ENCODE measurements at places on chromosomes 4 and X. TPM values are rescaled to one million over a fixed set of nuclear protein-coding genes. Genes with fewer than 3 reads are reported as not detected.
A peak's percentile ranks its signal among the peaks of the same experiment; 100 is the strongest.

GRCh38 chrX:151082077-151082948 is 94.1 kb upstream of the GPR50 start:
- DNase-seq, result peak; percentile 72

GRCh38 chrX:35670889-35671288 is 127.3 kb upstream of the MAGEB16 start:
- DNase-seq, result no peak

DNA sequence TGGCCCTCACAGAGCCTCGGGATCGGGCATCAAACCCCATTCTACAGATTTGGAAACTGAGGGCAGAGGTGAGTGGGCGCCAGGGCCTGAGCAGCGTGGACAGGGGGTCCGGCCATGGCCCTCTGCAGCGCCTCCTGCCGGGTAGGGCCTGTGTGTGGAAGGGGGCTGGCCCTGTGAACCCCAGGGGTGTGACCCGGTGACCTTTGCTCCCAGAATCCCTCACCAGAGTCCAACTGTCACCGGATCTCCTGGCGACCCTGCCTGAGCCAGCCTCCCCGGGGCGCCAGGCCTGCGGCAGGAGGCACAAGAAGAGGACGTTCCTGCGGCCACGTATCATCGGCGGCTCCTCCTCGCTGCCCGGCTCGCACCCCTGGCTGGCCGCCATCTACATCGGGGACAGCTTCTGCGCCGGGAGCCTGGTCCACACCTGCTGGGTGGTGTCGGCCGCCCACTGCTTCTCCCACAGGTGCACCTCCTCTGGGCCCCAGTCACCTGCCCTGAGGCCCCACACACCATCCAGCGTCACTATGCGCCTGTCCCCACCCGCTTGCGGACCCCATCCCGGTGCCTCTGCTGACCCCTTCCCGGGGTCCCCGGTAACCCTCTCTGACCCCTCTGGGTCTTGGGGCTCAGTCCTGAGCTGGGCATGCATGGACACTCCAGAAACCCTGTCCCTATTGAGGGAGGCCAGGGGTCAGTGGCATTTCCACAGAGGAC is 4.2 kb downstream of the HGFAC start:
- DNase-seq, result no peak

DNA sequence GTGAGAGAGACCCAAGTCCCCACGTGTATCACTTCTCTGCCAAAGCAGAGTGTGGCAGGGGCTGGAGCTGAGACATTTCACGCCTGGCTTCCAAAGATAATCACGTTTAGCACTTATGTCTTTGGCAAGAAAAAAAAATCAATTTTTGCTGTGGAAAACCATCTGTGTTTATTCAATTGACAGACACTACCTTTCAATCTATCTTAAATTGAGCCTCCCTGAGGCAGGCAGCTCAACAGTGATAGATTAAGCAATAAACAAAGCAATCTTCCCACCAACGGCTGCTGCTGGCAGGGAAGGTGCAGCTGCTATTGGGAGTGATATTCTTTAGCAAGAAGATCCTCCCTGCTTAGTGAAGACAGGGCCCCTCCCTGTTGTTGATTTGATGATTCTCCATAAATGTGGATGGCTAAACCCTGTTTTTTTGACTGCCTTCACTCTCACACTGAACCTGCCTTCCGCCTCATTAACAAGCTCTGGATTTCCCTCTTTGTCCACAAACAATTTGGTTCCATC is 11.6 kb upstream of the MAGEB17 start:
- no peak for DNase-seq

- DNase-seq, result no peak
Observed at GRCh38 chrX:8868906-8869305, 67.7 kb upstream of the FAM9A start.

DNA sequence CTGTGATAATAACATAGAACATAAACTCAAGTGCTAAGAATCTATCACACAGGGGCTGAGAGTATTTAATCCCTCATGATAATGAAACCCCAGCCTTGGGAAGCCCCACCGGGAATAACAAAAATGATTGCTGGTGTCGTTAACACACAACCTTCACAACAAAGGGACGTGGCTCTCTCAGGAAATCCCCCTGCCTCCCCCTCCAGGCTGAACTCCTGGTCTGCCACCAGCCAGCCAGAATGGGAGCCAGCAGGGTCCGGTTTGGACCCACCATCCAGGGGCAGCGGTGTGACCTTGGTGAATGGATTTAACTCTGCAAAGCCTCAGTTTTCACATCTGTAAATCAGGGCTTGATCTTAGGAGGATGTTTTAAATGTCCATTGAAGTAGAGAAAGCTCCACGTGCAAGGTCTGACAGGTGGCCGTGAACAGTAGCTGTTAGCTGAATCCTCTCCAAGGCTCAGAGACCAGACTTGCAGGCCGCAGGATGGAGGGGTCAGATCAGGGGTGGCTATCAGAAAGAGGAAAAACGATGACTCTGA is 46.5 kb downstream of the ABLIM2 start:
- no peak for DNase-seq

DNA sequence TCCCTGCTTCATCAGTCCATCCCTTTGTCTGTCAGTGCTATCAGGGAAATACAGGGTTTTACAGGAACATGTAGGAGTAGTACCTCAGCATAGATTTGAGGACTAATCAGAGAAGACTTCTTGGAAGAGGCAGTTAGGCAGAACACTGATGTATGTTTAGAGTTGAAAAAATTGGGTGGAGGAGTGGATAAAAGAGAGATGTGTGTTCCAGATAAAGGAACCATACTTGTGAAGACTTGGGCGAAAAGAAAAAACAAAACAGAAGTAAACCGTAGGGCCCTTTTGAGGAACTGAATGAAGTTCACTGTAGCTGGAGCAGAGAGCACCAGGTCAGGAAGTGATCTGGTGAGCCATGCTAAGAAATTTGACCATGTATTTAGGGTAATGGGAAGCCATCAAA is 32.3 kb downstream of the AFF1 start:
- no peak for DNase-seq

GRCh38 chr4:150890246-150890645 is 124.8 kb downstream of the LRBA start:
- DNase-seq, result no peak

DNA sequence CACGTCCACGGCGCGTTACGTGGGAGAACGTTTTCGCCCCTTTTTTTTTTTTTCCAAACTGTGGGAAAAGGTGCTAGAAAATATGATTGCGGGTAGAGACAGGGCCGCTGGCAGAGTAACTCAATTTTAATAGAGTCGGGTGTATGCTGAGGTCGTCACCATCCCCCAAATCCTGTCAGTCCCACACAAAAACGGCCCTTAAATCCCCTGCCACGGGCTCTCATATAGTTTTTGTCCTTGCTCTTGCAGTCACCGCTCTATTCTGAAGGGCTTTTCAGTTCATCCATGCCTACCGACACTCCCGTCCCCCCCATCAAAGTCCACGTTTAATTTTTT is 796 bp upstream of the MED14 start:
- no peak for DNase-seq

- no peak for DNase-seq
Observed at GRCh38 chr4:31674313-31674947, 954.3 kb downstream of the PCDH7 start.

DNA sequence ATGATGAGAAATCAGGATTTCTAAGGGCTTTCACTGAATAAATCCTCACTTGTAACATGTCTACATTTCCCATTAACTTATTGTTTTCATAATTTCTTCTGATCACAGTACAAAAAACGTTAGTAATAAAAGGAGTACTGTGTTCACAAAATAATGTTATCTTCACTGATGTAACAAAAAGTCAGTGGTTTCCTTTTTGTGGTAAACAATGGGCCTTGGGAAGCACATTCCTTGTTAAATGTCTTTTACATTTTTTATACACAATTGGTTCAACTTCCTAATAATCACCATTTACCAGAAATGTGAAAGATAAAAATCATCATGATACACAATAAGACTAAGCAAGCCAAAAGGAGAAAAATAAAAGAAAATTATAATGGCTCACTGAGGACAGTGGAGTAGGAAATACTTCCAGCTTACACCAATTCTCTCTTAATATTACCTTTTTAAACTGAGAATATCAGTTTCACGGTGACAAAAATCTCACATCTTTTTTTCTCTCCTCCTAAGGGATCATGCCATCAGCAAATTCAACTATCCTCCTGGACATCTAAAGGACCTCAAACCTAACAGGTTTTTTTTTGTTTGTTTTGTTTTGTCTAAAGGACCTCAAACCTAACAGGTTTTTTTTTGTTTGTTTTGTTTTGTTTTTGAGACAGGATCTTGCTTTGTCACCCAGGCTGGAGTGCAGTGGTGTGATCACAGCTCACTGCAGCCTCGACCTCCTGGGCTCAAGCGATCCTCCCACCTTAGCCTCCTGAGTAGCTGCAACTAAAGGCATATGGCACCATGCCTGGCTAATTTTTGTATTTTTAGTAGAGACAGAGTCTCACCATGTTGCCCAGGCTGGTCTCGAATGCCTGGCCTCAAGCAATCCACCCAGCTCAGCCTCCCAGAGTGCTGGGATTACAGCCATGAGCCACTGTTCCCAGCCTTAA is 57.3 kb downstream of the FRYL start:
- DNase-seq, result no peak

UGT2B15 gene
- total RNA-seq, result not detected

JAKMIP1 gene
- 0.49 TPM for total RNA-seq

PALLD gene
- 1,233 TPM for total RNA-seq

- no peak for DNase-seq
Observed at GRCh38 chr4:153529646-153530045, 63.5 kb downstream of the TMEM131L start.

IQSEC2 gene
- 21.4 TPM for total RNA-seq

DNA sequence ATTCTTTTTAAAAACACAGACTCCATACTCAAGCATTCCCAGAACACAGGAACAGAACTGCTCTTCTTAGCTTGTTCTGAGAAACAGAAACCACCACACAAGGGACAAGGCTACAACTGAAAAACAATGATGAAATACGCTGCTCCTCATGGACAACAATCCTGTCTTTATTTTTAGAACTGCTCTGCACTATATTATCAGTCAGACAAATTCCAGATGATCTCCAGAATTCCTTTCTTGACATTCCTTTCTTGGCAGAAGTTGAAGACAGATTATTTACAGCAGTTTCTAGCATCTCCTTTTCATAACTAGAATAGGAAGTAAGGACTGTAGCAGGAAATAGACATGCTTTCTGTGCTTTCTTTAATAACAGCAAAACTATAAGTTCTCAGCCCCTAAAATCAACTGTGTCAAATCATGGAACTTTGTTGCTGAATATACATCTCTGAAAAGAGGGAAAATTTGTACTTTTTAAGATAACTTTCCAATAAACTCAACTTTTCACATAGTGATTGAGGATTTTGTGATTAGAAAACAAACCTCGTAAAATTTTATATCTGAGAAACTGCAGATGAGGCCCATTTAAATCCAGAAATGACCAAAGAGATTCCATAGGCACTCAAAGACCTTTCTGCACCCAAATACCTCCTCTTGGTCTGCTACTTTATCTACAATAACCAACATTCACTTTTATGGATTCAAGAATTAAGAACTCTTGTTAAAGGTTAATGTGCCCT is 35.9 kb downstream of the ANTXR2 start:
- no peak for DNase-seq

- no peak for DNase-seq
Observed at GRCh38 chr4:14096396-14096965, 469.0 kb upstream of the BOD1L1 start.

DNA sequence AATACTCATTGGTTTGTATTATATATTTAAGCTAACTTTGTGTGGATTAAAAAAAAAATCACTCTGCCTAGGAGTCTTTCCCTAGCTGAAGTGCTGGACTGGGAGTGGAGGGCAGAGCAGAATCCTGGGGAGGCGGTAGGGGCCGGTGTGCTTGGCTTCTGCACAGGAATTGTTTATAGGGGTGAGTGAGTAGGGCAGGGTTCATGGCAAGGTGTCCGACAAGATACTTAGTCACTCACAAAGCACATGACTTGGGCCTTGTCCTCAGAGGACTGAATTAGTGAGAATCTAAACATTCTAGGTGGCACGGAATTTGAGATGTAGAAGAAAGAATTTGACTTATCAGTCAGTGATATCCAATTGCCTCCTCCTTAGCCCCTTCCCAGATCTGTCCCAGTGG is 32.2 kb downstream of the FNIP2 start:
- DNase-seq, result no peak

- peak; percentile 78 for DNase-seq
Observed at GRCh38 chr4:185657183-185657582, 121.9 kb upstream of the PDLIM3 start.

PNMA6F gene
- not detected for total RNA-seq

GRCh38 chr4:15706646-15707362 is 3.9 kb downstream of the BST1 start:
- DNase-seq, result no peak

- DNase-seq, result no peak
Observed at GRCh38 chr4:43607400-43607799, 714.9 kb downstream of the GRXCR1 start.

DNA sequence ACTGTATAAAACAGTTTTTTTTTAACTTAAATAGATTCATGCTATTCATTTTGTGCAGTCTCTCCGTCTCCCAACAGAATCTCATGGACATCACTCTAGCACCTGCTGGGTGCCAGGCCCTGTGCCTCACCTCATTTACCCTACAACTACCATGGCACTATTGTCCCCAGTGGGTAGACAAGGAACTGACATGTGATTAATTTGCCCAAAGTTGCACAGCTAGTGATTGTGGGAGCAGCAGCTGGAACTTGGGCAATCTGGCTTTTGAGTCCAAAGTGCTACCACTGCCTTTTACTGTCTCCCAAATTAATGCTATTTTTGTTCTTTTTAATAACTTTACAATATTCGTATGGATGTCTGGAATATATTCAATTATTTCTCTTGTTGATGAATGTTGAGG is 11.2 kb upstream of the PGRMC2 start:
- no peak for DNase-seq

DNA sequence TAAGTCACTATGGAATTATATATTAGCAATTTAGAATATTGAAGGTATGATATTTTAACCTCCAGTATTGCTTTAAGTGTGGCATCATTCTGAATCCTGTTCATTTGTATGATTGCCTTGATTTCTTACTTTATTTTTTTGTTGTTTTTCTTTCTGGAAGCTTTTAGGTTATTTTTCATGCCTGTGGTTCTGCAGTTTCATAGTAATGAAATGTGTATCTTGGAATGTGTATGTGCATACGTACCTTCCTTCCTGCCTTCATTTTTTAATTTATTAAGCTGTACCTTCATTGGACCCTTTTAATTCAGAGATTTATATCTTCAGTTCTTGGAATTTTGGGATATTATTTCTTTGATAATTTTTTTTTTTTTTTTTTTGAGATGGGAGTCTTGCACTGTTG is 22.1 kb downstream of the CPEB2 start:
- no peak for DNase-seq

RNF175 gene
- 0.99 TPM for total RNA-seq

DNA sequence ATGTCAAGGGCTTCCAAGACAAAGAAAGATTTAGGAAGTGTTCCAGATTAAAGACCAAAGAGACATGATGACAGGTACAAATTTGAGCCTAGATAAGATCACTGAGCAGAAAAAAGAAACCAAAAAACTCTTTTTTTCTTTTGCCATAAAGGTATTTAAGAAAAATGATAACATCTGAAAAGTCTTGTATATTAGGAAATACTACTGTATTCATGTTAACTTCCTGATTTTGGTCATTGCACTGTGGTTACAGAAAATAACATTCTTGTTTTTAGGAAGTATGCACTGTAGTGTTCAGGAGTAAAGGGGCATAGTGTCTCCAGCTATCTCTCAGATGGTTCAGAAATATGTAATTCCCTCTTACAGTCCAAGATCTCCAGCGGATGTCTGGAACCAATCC is 37.1 kb downstream of the RWDD4 start:
- DNase-seq, result no peak

GRCh38 chrX:108384783-108385182 is 53.4 kb downstream of the COL4A6 start:
- DNase-seq, result no peak

Data from sigmoid colon (tissue), 7 donors.